ENCODE measurements at places on chromosomes 12 and 14. TPM values are rescaled to one million over a fixed set of nuclear protein-coding genes. Genes with fewer than 3 reads are reported as not detected.

DPPA3 gene
- not detected for total RNA-seq

LRR1 gene
- total RNA-seq, result 52.2 TPM

DNA sequence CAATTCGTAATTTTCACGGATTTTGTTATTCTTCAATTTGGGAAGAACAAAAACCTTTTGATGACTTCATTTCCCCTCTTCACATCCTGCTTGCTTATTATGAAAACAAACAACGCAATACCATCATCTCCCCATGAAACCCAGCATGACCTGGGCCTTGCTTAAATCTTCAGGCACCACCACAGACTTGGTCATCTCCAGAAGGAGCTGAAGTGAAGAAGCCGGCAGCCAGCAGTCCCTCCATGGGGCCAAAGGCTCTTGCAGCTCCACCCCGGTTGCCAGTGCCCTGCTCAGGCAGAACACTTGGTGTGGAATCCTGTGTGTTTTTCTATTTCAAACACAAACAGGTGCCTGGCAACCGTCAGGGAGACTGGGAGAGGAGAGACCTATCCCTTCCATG is 982.9 kb upstream of the TMEM132C start:
- no peak for DNase-seq

GRCh38 chr14:22095860-22096513 is 422.4 kb upstream of the OR4E1 start:
- no peak for DNase-seq

DNA sequence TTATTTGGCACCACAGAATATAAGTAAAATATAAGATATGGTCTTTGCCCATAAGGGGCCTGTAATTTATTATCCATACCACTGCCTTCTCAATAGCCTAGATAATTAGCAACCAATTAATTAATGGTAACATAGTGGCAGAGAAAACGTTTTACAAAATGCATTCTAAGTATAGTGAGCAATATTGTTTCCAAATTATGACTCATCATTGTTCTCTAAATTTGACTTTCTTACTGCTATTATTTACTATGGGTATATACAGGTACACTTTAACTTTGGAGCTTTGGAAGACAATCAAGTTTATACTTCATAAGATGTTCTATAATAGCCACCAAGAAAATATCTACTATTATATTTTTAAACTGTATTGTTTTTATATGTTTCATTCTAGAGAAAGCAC is 26.7 kb downstream of the DCP1B start:
- DNase-seq, result no peak

- no peak for DNase-seq
These were observed 9.7 kb downstream of the JDP2 start for GRCh38 chr14:75437201-75438143.

DNA sequence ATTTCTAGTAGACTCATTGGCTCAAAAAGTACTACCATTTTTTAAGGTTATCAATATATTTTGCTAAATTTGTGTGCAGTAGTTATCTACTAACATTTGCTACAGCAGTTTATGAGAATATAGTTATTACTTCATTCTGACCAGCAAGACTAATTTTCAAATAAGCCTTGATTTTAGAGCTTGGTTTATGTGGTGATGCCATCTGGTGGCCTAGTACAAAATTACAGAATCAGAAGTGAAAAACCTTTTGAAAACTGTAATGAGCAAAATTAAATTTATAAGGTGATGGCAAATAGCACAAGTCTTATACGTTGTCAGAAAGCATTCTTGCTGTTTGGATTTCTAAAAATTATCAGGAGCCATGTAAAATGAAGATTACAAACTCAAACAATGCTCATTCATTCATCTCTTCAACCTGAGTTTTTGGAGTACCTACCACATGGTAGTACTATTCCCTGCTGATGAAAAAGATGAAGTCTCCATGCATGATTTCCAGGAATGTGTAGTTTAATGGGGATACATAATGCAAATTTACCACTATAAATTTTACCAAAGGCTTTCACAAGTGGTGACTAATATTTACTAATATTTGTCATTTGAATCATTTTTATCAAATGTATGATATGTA is 51.0 kb downstream of the MAGOHB start:
- no peak for DNase-seq

- no peak for DNase-seq
These were observed 22.8 kb upstream of the TMTC2 start for GRCh38 chr12:82663893-82664292.

- no peak for DNase-seq
These were observed 12.3 kb downstream of the MARS1 start for GRCh38 chr12:57500213-57500612.

- no peak for DNase-seq
These were observed 29.1 kb downstream of the TMEM260 start for GRCh38 chr14:56608689-56609088.

- no peak for DNase-seq
These were observed 333.2 kb upstream of the MDGA2 start for GRCh38 chr14:48008646-48009045.

GRCh38 chr14:100802766-100803165 is 23.2 kb upstream of the MEG3 start:
- no peak for DNase-seq

All from CD8-positive, alpha-beta memory T cell (primary cell).